ENCODE measurements at places on chromosomes 3 and 15.

DNA sequence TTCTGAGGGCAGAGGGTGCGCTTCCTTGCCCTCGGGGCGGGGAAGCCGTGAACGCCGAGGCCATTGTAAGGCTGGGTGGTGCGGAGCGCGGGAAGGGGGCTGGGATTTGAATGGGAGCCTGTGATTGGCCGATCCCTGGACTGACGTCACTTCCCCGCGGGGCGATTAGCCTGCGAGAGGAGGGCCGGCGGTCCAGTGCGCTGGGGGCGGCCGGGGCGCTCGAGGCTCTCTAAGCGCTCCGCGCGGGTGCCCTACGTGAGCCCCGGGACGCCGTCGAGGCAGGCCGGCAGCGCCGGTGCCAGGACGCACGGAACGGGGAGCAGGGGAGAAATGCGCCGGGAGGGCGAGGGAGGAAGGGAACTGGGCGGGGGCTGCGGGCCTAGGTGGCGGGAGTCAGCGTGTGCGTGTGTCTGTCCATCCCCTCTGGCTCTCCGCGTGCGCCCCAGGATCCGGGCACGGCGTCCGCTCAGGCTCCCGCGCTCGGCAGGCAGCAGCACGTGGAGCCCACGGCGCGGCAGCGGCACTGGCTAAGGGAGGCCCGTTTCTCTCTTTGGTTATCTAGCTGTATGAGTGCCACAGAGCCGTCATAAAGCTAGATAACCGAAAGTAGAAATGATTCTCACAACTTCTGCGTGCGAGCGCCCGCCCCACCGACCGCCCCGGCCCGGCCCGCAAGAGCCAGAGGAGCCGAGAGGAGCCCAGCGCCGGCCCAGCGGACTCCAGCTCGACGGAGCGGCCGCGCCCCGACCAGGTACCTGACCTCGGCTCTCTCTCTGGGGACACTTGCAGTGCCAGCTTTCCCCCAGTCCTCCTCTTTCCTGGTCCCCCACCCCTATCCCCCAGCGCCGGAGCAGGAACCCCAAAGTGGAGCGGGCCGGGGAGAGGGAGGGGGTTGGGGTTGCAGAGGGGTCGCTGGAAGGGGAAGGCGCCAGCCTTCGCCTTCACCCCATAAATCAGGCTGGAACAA lies 33.1 kb upstream of the POLG start:
- DNase-seq = no peak

DNA sequence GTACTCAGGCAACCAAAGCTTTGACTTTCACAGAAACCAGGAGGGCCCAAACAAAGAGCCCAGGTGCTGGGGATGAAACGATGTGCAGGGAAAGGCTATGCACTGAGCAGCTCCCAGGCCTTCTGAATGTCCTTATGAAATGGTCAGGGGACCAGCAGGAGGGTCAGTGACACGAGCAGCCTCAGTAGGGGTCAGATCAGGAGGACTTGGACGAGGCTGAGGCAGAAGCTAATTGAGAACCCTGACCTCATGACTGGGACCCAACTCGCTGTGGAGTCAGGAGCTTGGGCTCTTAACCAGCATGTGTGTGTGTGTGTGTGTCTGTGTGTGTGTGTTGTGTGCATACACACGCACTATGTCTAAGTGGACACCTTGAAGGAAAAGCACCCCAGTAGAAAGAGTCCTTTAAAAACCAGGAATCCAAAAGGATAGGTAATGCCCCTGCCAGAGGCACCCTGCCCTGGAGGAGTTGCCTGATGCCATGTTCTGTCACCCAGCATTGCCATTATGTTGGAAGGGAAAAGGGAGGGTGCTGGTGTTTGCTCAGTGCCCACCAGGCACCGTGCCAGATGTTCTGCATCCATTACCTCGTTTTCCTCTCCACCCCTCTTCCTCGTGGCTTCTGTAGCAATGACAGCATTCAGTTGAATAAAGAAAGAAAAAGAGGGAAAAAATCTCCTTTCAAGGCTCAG lies 50.9 kb downstream of the CORO2B start:
- no peak for DNase-seq

DNA sequence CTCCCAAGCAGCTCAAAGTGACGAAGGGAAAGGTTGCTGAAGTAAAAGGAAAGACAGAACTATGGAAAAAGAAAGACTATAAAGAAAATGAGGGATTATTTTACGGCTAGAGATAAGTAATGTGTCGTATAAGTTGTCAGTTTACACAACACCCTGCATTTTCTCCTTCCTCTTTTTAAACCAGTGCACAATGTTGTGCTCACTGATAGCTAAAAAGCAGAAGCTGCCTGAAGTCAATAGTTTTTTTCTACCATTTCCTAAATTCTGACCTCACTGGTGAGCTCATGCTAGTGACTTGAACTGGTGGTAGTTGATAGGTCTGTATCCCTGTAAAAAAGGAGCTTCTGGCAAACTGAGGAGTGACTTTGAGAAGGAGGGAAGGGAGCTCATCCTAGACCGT lies 368.6 kb upstream of the GBE1 start:
- no peak for DNase-seq

GRCh38 chr3:148044151-148044550 lies 635.0 kb downstream of the ZIC1 start:
- DNase-seq = no peak
